ENCODE measurements at places on chromosomes 2 and 18. TPM values are rescaled to one million over a fixed set of nuclear protein-coding genes. Genes with fewer than 3 reads are reported as not detected.

NEU4 gene
- 0.47 TPM for total RNA-seq

CYP26B1 gene
- total RNA-seq = 4.0 TPM

- no peak for ATAC-seq
Measured at GRCh38 chr2:207760453-207760852, 9.3 kb downstream of the FZD5 start.

DNA sequence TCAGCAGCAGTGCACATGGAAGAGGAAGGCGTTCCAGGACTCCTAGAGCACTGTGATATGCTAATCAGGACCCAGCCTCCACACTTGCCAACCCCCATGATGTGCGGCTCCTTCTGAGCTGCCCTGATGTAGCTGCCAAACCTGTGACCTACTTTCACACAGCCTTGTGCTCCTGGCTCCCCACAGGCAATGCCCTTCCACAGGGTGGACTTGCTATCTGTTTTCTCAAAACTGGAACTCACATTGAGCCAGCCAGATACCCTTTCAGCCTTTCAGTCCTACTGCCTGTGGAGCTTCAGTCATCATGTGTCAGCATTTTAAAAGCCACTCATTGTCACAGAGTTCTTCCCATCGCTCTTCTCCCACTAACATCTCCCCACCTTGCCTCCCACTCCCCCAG lies 181.6 kb downstream of the AFF3 start:
- ATAC-seq = no peak

DNA sequence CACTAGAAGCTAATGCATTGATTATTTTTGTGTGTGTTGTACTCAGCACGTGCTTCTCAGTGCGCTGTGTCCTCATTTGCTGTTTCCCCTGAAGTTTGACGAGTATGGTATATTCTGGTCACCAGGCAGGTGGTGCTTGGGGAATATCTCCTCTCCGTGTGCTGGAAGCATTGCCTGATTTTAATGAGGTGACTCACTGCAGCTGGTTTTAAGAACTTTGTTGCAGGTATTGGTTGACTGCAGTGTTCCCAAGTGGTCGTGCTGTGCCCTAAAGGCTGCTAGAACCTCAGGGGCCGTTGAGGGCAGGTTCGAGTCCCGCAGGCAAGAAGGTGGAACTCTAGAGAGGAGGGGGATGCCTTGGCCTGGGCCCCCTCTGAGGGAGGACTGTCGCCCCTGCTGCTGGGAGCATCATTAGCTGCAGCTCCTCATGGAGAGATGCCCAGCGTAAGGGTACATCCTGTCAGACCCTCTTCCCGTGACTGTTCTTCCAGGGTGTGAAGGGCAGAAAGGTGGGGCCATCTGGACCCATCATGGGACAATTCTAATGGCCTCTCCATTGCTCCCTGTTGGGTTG lies 82.6 kb downstream of the AGAP1 start:
- ATAC-seq = no peak

DNA sequence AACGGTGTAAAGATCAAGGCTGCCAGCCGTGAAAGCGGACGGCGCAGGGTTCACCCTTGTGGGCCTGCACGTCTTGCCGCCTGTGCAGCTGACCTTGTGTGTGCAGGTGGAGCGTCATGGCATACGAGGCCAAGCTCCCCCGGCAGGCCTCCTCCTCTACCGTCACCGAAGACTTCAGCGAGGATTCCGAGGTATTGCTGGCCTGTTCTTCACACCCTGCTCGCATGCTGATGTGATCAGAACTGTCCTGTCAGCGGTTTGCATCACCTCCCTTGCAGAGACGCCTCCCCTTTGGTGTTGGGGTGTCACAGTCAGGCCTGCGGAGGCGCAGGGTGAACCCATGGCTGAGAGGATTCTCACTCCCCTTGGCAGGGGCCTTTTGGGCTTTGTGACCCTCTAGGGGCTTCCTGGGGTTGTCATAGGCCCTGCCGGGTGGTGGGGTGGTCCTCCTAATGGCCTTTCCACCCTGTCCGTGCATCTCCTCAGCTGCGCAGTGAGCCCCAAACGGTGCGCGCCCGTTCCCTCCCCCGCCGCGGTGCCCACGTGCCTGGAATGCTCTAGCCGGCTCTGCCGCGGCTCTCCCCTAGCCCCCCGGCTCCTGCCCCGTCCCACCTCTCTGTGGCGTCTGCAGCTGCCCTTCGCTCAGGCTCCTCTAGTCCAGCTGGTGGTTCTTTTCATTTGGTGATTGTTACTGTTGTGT lies 92.5 kb downstream of the DGKD start:
- no peak for ATAC-seq

DSG1 gene
- total RNA-seq = not detected

DNA sequence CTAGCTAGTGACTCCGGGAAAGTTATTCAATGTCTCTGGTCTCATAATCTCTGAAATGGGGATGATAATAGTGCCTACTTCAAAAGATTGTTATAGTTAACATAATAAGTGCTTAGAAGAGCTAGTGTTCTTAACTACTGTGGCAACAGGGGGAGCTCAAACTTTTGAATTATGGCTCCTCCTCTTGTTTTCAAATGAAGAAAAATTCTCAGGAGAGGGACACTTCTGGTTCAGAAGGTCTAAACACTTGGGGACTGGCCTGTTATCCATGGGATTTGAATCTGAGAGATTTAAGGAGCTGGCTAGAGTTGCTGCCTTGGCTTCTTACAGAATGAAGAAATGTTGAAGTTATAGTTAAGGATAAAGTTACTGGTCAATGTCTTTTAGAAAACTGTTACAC lies 92.2 kb upstream of the ITGB6 start:
- no peak for ATAC-seq

SNX17 gene
- total RNA-seq = 104 TPM

PKDCC gene
- total RNA-seq = 193 TPM

- peak; percentile 29 for ATAC-seq
Measured at GRCh38 chr2:216915557-216916150, 55.8 kb upstream of the TNP1 start.

DNA sequence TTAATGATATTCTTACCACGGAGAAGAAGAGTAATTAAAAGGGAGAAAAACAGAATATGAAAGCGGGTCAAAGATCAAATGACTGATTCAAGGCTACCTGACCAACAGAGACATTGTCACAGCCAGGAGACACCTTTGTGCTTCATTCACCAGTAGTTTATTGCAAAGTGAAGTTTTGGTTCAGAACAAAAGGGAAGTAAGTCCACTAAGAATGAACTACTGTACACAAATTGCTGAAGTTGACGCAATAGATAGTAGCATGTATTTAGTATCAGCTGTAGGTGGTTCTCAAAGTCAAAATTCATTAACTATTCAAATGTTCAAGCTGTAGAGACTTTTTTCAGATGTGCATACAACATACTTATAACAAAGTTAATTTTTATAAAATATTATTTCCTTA lies 64.7 kb upstream of the COX7A2L start:
- no peak for ATAC-seq

GRCh38 chr18:69580107-69580506 lies 179.4 kb downstream of the DOK6 start:
- ATAC-seq = peak; percentile 36

DNA sequence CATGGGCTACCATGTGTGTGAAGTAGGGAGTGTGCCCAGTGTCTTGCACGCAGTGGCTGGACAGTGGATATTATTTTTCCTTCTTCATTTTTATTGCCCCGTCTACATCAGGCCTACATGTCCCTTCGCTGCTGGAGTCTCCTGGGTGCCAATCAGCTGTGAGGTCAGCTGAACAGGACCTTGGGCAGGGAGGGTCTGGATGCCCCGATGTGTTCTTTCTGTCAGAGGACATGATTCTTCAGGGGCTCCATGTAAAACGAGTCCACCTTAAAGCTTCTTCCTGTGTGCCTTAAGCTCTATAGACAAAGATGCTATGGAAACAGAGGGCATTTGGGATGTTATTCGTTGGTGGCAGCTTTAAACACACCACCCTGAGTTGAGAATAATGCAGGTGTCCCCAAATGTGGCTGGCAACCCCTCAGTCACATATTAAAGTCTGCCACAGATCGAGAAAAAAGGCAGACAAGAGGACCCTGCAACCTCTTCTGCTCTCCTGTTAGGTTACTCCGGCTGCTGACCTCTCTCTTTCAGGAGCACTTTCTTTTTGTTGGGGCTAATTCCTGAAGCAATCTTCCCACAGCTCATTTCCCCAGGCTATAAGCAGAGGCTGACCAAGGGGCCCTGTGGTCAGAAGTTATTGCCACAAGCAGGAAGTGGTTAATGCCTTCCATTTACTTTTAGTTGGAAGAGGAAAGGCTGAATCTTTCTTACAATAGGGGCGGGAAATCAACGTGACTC lies 20.0 kb downstream of the GREB1 start:
- ATAC-seq = no peak

GRCh38 chr2:18496516-18496915 lies 63.9 kb downstream of the RDH14 start:
- ATAC-seq = no peak

DNA sequence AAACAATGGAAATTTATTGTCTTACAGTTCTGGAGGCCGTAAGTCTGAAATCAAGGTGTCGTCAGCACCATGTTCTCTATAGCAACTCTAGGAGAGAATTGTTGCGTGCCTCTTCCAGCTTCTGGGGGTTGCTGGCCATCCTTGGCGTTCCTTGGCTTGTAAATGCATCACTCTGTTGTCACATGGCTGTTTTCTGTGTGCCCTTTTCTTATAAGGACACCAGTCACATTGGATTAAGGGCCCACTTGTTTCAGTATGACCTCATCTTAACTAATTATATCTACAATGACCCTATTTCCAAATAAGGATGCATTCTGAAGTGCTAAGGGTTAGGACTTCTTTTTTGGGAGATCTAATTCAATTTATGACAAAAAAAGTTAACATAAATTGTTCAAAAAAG lies 1.4 kb upstream of the PLEK start:
- ATAC-seq = no peak

GRCh38 chr2:239401067-239401880 lies 454 bp upstream of the HDAC4 start:
- peak; percentile 96 for ATAC-seq

KLHL30 gene
- 3.1 TPM for total RNA-seq

- ATAC-seq = no peak
Measured at GRCh38 chr2:132252191-132252893, 90.6 kb upstream of the ANKRD30BL start.

RAMP1 gene
- 355 TPM for total RNA-seq

All from gastroesophageal sphincter (tissue), 4 donors.